ENCODE measurements at places on chromosomes 5 and 9.

DNA sequence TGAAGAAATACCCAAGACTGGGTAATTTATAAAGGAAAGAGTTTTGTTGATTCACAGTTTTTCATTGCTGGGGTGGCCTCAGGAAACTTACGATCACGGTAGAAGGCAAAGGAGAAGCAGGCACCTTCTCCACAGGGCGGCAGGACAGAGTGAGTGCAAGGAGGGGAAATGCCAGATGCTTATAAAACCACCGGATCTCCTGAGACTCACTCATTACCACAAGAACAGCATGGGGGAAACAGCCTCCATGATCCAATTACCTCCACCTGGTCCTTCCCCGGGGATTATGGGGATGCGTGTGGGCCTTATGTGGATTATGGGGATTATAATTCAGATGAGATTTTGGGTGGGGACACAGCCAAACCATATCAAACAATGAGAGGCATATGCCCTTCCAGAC is 18.5 kb upstream of the RORB start:
- H3K4me3 ChIP-seq, result no peak overlapping the region
- DNase-seq, result no peak
- no peak overlapping the region for H3K27ac ChIP-seq

- no peaks in the 10 kb centered on the region for H3K36me3 ChIP-seq
- H3K27me3 ChIP-seq, result peaks cover 41% of the 10 kb centered on the region
- H3K4me3 ChIP-seq, result no peak overlapping the region
- H3K4me1 ChIP-seq, result no peaks in the 10 kb centered on the region
- DNase-seq, result no peak
- no peak overlapping the region for H3K27ac ChIP-seq
These were observed 49.9 kb downstream of the PTPN3 start for GRCh38 chr9:109448223-109448622.

DNA sequence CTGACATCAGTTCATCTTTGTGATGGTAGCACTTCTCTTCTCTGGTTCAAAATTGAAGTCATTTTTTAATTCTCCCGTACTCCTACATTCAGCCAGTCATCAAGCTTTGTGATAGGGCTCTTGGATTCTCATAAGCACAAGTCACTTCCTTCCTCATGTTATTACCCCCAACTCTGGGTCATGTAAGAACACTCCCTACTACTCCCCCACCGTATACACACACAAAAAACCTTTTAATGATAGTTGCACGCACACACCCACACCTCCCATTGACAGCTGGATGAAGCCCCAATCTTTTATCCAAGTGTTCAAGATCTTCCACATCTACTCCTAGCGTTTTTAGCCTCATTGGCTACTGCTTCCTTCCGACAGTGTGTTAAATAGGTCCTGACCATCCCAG is 16.8 kb downstream of the KDM3B start:
- H3K4me3 ChIP-seq, result peak overlapping the region; percentile 35
- peaks cover 51% of the 10 kb centered on the region for H3K4me1 ChIP-seq
- H3K36me3 ChIP-seq, result peaks cover 18% of the 10 kb centered on the region

GRCh38 chr5:165029099-165029870 is 1523.9 kb downstream of the MAT2B start:
- H3K4me3 ChIP-seq, result no peak overlapping the region
- no peak overlapping the region for H3K27ac ChIP-seq
- DNase-seq, result no peak
- H3K27me3 ChIP-seq, result no peaks in the 10 kb centered on the region
- no peaks in the 10 kb centered on the region for H3K36me3 ChIP-seq

DNA sequence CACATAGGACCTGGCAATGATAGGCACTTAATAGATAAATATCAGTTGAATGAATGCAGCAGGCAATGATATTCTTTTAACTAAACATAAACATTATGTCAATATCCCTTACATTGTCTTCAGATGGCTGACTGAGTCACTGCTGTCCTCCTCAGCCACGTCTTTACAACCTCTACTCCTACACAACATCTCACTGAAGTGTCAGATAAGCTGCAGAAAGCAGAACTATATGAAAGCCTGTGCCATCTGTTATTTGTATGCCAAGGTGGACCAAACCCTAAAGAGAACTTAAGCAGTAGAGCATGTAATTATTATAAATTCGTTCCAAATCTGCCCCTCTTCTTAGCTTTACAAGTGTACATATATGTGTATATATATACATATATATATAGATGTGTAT is 271.2 kb downstream of the RASEF start:
- peaks cover 2% of the 10 kb centered on the region for H3K4me1 ChIP-seq
- no peaks in the 10 kb centered on the region for H3K27me3 ChIP-seq
- H3K4me3 ChIP-seq, result no peak overlapping the region
- no peaks in the 10 kb centered on the region for H3K36me3 ChIP-seq
- H3K27ac ChIP-seq, result no peak overlapping the region
- DNase-seq, result no peak

DNA sequence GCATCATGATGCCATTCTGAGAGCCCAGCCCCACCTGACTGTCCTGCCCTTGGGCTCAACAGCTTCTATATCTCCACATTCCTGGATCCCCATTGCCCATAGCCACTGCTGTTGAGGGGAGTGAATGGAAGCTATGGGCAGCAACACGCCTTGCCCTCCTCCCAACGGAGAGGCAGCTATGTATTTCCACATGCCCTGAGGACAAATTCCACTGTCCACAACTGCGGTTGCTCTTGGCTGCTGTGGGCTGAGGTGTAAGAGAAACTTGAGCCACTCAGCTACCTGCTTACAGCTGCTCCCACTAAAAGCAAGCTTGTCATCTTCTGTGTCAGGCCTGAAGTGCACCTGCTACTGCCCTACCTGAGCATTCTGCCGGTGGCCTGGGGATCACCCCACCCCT is 222.9 kb downstream of the PSAT1 start:
- H3K36me3 ChIP-seq, result no peaks in the 10 kb centered on the region
- H3K27ac ChIP-seq, result no peak overlapping the region
- no peaks in the 10 kb centered on the region for H3K4me1 ChIP-seq
- no peak for DNase-seq
- no peak overlapping the region for H3K4me3 ChIP-seq
- peaks cover 4% of the 10 kb centered on the region for H3K27me3 ChIP-seq

- no peaks in the 10 kb centered on the region for H3K27me3 ChIP-seq
- peaks cover 30% of the 10 kb centered on the region for H3K36me3 ChIP-seq
- no peak overlapping the region for H3K4me3 ChIP-seq
- peak overlapping the region; percentile 75 for H3K27ac ChIP-seq
- H3K4me1 ChIP-seq, result peaks cover 20% of the 10 kb centered on the region
These were observed 34.6 kb downstream of the HABP4 start for GRCh38 chr9:96484521-96484931.

- no peaks in the 10 kb centered on the region for H3K36me3 ChIP-seq
- no peak overlapping the region for H3K27ac ChIP-seq
- no peaks in the 10 kb centered on the region for H3K27me3 ChIP-seq
These were observed 515.8 kb upstream of the ARRDC3 start for GRCh38 chr5:91898898-91899297.

DNA sequence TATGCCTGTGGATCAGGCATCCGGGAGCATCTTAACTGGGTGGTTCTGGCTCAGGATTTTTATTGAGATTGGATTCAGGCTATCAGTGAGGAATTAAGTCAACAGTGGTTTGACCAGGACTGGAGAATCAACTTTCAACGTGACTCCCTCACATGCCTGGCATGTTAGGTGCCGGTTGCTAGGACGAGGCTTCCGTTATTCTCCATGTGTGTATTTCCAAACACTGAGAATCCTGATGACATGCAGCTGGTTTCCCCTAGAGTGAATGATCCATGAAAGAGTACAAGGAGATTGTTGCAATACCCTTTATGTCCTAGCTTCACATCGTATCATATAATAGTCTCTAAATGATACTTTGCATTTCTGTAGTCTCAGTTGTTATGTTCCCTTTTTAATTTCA is 529.2 kb downstream of the ANXA1 start:
- no peak for DNase-seq
- no peak overlapping the region for H3K27ac ChIP-seq
- no peaks in the 10 kb centered on the region for H3K36me3 ChIP-seq
- no peak overlapping the region for H3K4me3 ChIP-seq
- no peaks in the 10 kb centered on the region for H3K4me1 ChIP-seq
